ENCODE measurements at places on chromosomes 6 and 20.

DNA sequence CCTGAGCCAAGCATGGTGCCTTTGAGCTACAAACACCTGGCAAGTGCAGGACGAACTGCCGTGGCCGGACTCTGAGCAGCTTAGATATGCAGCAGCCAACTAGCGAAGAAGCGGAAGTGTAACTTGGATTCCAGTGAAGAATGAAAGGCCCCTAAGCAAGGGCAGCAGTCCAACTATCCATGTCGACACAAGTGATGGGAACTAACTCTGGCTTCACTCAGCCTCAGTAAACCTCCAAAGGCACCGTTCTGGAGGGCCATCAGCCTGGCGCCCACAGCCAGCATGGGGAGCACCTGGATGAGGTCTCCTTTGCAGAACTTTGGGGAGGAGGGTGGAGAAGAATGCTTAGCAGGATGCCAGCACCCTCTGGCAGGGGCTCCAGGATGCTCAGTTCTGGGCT lies 78.4 kb upstream of the MLN start:
- no peak for DNase-seq

DNA sequence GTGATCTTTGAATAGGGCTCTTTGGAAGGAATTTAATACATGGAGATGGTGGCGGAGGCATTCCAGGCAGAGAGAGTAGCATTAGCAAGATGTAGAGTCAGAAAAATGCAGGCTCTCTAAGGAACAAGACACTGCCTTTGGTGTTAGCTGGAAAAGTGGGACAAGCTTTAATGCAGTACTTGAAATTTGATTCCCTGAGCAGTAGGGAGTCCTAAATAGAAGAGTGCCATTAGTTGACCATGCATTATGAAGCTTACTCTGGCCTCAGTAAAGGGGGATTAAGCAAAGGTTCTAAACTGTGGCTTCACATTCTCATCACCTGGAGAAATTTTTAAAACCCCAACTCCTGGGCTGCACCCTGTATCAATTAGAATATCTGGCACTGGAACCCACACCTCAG lies 494.8 kb upstream of the SOX4 start:
- DNase-seq, result no peak

GRCh38 chr20:12970372-12970821 lies 38.4 kb upstream of the SPTLC3 start:
- DNase-seq, result no peak

DNA sequence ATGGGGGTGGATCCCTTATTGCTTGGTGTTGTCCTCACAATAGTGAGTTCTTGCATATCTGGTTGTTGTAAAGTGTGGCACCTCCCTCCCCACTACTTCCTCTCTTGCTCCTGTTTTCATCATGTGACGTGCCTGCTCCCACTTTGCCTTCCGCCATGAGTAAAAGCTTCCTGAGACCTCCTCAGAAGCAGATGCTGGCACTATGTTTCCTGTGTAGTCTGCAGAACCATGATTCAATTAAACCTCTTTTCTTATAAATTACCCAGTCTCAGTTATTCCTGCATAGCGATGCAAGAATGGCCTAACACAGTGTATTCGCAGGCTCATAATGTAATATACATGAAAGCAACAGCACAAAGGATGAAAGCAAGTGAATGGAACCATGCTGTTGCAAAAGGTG lies 28.4 kb upstream of the ANKRD60 start:
- no peak for DNase-seq

DNA sequence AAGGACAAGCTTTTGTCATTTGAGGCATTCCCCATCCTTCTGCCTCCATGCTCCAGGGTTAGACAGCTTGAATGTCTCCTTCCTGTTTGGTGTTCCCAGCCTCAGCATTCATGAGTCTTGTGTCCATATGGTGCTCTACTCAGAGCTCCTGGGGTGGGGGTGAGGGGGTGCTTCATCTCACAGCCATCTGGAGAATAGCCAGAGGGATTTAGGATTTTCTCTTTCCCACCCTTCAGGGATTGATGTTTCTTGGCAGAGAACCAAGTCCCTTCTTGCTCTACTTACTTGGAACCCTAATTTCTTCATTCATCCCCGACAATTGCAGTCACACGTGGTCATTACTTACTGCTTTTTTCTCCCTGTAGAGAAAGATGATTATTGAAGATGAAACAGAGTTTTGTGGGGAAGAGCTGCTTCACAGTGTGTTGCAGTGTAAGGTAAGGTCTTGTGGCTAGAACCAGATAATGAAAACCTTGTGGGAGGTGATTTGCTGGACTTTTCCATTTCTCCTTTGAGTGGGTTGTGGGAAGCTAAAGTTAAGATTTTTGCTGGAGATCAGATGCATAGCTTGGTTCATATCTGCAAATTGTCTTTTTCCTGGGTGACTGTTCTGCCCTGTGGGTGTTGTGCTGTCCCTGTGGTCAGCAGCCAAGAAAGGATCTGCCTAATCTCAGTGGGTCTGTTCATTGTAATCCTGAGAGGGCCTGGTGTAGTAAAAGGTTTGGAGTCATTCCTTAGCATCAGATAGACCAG lies 18.6 kb downstream of the CMTR1 start:
- no peak for DNase-seq

GRCh38 chr6:63732336-63732735 lies 96.7 kb downstream of the PHF3 start:
- DNase-seq, result no peak

DNA sequence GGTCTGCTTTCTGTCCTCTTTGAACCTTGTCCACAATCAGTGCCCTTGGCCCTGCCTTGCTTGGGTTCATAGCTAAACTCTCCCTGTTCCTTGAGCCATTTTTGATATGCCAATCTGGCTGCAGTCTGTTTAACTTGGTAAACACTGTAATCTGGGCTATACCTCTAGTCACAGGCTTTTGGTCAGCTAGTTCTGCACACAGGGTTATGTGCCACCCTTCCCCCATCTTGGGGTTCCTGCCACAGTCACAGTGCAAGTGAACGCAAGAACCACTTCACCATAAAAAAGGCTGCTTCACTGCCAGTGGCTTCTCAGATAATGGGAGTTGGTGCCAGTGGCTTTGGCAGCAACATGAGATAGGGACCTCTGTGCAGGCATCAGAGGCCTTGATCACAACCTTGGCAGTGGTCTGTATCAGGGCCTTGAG lies 10.9 kb upstream of the ATRN start:
- no peak for DNase-seq

DNA sequence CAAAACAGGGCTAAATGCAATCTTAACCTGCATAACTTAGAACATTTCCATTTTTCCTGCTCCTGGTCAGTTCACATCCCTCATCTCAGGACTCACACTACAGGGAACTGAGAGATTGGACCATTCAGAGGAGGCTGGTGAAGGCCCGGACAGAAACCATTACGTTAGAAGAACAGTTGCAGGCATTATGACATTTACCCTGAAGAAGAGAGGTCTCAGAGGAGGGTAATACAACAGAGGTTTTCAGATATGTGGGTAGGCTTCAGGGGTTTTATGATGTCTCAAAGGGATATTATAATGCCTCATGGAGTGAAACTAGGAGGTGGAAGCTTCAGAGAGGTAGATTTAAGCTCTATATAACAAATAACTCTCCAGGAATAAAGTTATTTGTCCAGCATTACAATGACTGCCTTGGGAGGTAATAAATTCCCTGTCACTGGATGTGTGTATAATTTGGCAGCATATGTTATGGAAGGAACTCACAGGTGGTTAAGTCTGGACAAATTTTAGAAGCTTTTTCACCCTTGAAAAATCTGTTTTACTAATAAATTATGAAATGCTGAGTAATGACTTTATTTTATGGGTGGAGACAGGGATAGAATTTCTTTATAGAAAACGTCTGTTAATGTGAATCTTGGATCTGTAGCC lies 36.7 kb upstream of the RIPOR2 start:
- no peak for DNase-seq

- no peak for DNase-seq
These were observed 3.5 kb upstream of the CCN6 start for GRCh38 chr6:112050429-112050828.

GRCh38 chr6:105215506-105215905 lies 35.7 kb upstream of the POPDC3 start:
- DNase-seq, result no peak

DNA sequence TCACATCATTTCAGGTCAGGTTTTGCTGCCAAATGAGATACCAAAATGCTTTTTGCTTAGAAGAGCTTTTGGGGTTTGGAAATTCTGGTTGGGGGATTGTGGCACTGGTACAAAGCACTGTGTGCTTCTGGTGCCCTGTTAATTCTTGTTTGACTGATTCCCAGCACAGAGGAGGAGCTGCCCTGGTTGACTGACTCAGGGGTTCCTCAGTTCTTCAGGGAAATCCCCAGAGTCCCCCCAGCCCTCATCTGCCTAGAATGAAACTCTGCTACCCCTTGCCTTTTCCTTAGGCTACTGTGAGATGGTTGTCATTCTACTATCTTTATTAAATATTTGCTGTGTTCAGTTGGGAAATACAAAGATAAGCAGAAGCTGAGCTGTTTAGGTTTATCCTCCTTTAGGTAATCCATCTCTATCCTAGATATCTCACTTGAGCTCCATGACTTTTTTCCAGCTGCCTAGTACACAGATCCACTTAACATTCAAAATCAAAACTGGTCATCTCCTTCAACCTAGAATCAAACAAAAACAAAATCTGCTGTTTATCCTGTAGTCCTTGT lies 24.9 kb upstream of the TSPYL1 start:
- DNase-seq, result no peak

DNA sequence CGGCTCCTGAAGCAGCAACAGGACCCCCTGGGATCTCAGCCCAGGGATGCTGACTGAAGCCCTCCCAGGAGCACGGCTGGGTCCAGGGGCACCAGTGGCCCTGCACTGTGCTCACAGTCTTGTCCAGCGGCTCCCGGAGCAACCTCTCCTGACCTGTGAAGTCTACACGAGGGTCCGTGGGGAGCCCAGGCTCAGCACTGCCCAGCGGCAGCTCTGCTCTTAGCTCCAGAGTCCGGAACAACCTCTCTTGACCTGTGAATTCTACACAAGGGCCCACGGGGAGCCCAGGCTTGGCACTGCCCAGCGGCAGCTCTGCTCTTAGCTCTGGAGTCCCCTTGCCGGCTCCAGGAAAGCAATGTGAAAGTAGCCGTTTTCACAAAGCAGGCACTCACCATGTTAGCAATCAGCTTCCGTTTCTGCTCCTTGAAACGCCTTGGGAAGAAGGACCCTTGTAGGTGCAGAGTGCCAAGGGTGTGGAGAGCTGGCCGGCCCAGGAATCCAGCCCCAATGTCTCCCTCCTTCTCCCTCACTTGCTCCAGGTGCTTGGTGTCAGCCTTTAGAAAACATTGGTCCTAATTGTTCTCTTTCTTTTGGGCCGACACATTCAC lies 310.9 kb downstream of the CDH4 start:
- DNase-seq, result no peak

- no peak for DNase-seq
These were observed 181.8 kb downstream of the SASH1 start for GRCh38 chr6:148524471-148524882.

DNA sequence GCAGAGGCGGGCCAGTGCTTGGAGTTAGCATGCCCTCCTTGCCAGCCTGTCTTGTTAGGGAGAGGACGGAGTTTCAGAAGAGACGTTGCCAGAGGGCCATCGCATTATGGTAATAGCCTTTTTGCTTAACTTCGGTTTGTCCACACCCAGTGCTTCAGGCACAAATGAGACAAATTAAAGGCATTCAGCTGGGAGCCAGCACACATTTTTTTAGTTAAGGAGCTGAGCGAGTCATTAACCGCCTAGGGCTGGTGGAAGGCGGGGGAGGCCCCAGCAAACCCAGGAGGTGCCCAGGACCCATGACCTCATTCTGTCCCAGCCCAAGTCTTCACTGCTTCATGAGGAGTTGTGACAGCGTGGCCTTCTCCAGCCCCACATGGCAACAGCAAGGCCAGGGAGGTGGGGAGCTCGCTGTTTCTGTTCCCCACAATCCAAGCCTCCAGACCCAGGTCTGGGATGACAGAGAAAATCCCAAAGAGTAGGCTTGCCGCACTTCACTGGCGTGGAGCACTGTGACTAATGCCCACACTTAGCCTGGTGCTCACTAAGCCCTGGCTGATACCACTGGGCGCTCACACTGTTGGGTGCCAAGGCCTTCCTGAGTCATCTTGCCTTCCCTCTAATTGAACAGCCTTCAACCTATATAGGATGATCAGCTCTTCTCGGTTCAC lies 237.1 kb downstream of the ANKRD60 start:
- no peak for DNase-seq

DNA sequence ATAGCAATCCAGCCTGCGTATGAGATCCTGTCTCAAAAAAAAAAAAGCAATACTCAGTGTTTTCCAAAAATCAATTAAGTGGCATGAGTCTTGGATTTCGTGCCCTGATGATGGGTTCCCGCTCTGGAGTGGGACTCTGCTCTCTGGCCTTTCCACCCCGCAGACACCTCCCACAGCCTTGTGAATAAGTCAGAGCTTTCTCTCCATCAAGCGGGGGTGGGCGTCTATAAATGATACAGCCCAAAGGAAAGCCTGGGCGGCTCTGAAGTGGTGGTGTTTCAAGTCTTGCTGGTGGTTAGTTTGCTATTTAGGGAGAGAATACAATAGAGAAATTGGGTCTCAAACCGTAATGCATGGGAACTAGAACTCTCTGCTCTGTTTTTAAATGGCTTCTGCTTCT lies 52.5 kb upstream of the TAGAP start:
- no peak for DNase-seq

- DNase-seq, result no peak
These were observed 66.3 kb upstream of the DST start for GRCh38 chr6:56708810-56709597.

DNA sequence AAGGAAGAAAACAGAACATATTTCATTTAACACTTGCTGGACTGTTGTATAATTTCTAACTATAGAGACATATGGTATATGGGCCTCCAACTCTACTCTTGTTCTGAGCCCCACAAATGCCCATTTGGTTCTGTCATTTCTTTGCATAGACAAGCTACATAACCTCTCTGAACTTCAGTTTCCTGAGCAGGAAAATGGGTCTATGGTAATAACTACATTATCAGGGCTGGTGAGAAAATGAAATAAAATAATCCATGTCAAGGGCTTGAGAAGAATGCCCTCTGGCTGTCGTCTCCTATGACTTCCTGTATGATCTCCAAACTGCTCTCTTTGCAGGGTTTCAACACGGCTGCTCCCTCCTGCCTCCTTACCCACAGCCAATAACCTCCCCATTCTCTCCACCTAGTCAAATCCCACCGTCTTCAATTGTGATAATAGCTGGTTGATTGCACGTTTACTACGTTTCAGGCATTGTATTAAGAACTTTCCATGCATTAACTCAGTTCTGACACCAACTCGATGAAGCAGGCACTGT lies 12.0 kb downstream of the ZCCHC3 start:
- no peak for DNase-seq

- DNase-seq, result no peak
These were observed 39.7 kb upstream of the PTCHD4 start for GRCh38 chr6:48150701-48151100.

GRCh38 chr6:158653577-158654354 lies 3.9 kb downstream of the SYTL3 start:
- peak; percentile 38 for DNase-seq

DNA sequence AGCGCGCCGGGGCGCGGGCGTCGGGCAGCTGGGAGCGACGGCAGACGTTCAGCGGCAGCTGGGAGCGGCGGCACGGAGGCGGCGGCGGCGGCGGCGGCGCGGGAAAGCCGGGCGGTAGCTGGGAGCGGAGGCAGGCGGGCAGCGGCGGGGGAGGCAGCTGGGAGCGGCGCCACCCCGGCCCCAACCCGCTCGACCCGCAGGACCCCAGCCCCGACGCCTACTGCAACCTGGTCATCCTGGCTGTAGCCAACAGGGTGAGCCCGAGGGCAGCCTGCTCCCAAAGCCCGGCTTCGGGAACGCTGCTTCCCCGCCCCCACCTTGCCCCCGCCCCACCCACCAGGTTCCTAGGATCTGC lies 8.9 kb downstream of the CCM2L start:
- no peak for DNase-seq

GRCh38 chr20:49674383-49675352 lies 39.0 kb downstream of the B4GALT5 start:
- no peak for DNase-seq

GRCh38 chr20:44400671-44400969 lies 45.1 kb downstream of the HNF4A start:
- DNase-seq, result no peak

All from GM19239 (cell line).